Non-pigmented ciliary epithelial cell (primary cell): ENCODE measurements at places on chromosomes 2 and 18.

- DNase-seq: no peak
Measured at GRCh38 chr18:2597639-2598038, 26.3 kb downstream of the NDC80 start.

GRCh38 chr2:113965644-113966043, 75.8 kb downstream of the ACTR3 start:
- no peak for DNase-seq

DNA sequence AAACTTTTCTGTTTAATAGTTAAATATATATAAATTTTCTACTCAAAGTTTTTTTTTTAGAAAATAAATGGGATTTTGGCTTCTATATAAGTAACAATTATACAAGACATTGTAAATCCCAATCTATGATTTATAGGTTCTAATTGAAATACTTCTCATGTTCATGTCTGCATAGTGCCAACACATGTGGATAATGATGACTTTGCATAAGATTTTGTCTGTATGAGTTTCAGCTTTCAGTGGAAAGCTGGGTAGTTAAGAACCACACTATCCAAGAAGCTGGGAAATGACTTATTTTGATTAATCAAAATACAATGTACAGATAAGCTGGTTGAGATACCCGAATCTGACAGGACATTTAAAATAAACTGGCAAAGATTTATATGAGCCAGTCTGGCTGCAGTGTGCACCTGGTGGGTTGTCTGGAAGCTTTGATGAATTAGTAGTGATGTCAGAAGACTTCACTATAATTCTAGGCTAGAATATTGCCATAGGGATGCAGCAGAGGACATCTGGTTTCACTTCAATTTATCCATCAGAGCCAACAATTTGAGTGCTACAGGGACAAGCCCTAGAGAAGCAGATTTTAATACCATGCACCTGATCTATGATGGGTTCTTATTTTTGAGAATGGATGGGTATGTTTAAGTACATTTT, 45.4 kb downstream of the EML6 start:
- DNase-seq: no peak

GRCh38 chr2:213159768-213160167, 8.4 kb upstream of the IKZF2 start:
- no peak for DNase-seq

DNA sequence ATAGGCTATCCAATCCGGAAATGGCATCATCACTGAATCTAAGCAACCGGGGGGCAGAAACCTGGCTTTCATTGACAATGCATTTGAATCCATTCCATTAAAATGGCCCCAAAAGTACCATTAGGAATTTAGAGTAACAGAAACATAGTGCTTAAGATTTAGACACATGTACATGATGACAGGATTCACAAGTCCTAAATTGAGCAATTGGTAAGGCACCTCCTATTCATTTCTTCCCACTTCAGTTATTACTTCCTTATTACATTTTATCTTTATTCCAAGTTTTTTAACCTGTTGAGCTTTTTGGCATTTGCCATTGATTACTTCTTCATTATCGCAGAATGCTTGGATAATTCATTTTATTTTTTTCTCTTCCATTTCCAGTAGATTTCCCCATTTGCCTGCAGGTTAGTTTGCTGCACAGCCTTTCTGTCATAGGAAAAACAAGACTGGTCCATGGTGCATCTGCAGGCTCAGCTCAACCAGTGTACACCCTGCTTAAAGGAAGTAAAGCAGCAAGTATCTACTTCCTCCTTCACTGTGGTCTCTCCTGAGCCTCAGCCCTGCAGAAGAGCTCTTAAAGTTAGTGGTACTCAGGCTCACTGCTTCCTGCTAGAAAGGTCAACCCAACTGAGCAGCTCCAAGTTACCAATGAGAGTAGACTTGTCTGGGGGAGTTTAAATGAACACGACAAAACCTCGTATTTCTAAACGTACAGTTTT, 89.2 kb downstream of the DOCK10 start:
- no peak for DNase-seq

- no peak for DNase-seq
Measured at GRCh38 chr2:14932285-14932684, 299.8 kb downstream of the LRATD1 start.

DNA sequence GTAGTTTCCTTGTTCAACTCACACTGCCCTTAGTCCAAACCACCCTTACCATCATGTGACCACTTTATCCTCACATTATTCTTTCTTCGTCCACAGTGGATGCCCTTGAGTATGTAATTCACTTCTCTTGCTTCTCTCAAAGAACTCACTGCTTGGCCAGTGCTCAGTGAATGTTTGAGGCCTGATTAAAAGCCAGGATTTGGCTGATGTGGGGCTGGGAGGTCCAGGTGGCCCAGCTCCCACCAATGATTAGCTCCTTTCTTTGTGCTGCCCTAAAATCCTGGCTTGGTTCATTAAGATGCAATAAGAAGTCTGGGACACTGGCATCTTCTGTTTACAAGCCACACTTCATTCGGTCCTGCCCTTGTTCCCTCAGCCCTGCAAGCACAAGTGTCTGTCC, 97.8 kb upstream of the CELF4 start:
- DNase-seq: no peak

DNA sequence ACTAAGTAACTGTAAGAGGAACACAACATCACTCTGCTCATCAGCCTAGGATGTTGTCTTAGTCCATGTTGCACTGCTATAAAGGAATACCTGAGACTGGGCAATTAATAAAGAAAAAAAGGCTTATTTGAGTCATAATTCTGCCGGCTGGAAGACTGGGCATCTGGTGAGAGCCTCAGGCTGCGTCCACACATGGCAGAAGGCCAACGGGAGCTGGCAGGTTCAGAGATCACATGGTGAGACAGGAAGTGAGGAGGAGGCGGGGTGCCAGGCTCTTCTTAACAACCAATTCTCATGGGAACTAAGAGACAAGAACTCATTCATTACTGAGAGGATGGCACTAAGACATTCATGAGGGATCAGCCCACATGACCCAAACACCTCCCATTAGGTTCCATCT, 46.8 kb downstream of the EPG5 start:
- no peak for DNase-seq
